T-helper 22 cell (primary cell): ENCODE measurements at places on chromosomes 5 and 9.

DNA sequence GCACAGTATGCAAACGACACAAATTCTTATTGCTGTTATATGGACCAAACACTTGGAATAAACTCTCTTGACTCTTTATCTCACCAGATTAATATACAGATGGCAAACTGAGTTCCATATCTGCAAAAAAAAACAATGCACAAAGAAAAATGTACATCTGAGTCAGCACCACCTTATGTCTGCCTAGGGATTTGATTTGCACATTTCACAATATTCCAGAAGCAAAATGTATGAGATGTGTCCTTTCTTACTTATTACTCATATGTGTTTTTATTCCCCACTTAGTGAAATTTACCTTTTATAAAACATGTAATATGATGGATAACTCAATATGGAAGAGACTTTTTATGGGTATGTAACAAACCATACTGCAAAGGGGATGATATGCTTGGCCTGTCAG lies 236.9 kb downstream of the GLIS3 start:
- DNase-seq: no peak

- no peak for DNase-seq
Measured at GRCh38 chr5:140966293-140967225, at the start of gene PCDHAC2. Gene PCDHAC2 (plus strand): TSS chr5:140966476. CDS start chr5:140966767, 291 bp downstream.

DNA sequence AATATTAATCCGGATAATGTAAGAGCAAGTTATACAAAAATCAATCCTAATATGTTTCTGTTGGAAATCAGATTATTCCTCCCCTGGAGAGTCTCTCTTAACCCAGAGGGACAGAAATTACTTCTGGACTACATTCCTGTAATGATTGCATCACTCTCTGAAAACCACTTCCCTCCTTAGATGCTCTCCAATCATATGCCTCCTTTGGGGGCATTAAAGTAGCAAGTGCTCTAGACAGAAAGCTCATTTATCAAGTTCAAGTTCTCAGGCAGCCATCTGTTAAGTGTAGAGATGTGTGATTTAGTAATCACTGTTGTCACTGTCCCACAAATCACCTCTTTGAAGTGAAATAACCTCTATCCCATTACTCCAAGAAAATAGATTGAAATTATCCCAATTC lies 247.1 kb downstream of the SLCO4C1 start:
- no peak for DNase-seq

GRCh38 chr9:27396495-27396894 lies 99.5 kb upstream of the EQTN start:
- no peak for DNase-seq

DNA sequence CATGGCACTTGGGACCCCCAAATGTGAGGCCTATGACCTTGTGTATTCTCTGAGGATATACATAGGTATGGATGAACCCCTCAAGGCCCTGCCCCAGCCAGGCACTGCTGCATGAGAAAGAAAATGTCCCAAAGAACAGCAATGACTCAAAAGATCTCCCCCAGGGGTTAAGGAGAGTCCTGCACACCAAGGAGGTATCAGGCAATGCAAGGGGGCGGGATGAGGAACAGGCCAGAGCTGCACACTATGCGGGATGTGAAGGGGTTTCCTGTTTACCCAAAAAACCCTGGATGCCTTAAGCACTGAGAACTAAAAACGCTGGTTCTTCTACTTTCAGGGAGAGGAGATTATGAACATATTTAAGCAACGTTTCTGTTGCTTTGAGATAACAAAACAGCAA lies 3.4 kb downstream of the RAPGEF1 start:
- no peak for DNase-seq
